ENCODE measurements at places on chromosomes 5 and 9. TPM values are rescaled to one million over a fixed set of nuclear protein-coding genes. Genes with fewer than 3 reads are reported as not detected.

DNA sequence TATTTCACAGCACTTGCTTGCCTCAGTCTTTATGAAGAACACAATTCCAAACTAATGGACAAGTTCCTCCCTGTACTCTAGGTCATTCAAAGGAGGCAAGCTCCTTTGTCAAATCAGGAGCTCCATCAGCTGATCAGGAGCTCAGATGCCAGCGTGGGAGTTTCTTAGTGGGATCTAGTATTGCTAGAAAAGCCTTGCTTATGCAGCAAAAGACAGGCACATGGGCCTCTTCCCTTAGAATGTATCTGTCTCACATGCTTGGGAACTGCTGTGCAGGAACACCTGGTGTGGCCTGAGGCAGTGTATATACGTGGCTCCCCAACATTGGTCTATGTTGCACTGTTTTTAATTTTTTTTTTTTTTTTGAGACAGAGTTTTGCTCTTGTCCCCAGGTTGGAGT, 21.4 kb upstream of the HAVCR1 start:
- no peaks in the 10 kb centered on the region for H3K27me3 ChIP-seq
- H3K27ac ChIP-seq: no peak overlapping the region
- no peak for DNase-seq

DNAH5 gene
- total RNA-seq: 0.18 TPM

- no peak for DNase-seq
- H3K4me1 ChIP-seq: peaks cover 81% of the 10 kb centered on the region
- peaks cover 6% of the 10 kb centered on the region for H3K36me3 ChIP-seq
- H3K27ac ChIP-seq: peak overlapping the region; percentile 94
Measured at GRCh38 chr5:143143973-143144372, 259.5 kb downstream of the NR3C1 start.

GRCh38 chr5:57324181-57324580, 150.3 kb downstream of the GPBP1 start:
- DNase-seq: no peak
- H3K27ac ChIP-seq: no peak overlapping the region
- H3K4me3 ChIP-seq: no peak overlapping the region
- no peaks in the 10 kb centered on the region for H3K27me3 ChIP-seq

PDE8B gene
- total RNA-seq: 0.46 TPM

DNA sequence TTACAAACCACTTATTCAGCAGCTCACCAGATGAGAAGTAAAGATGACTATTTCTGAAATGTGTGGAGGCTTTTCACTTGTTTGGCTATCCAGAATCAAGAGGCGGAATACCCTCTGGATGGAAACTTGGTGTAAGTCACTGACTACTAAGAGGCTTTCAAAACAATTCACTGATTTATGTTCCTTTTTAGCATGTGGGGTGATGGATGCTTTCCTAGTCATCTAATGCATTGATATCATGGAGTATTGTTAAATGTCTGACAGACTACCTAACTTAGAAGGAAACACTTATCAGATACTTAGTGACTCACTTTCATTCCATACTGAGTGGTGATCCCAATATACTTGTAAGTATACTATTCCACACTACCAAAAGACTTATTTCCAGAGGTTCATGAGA, 141.4 kb downstream of the PLK2 start:
- no peak overlapping the region for H3K27ac ChIP-seq
- H3K36me3 ChIP-seq: no peaks in the 10 kb centered on the region
- H3K4me3 ChIP-seq: no peak overlapping the region
- no peak for DNase-seq

- H3K27me3 ChIP-seq: peaks cover 15% of the 10 kb centered on the region
- no peaks in the 10 kb centered on the region for H3K4me1 ChIP-seq
- no peak overlapping the region for H3K27ac ChIP-seq
- no peaks in the 10 kb centered on the region for H3K36me3 ChIP-seq
- H3K4me3 ChIP-seq: no peak overlapping the region
Measured at GRCh38 chr9:126151686-126152134, 174.9 kb upstream of the MVB12B start.

DNA sequence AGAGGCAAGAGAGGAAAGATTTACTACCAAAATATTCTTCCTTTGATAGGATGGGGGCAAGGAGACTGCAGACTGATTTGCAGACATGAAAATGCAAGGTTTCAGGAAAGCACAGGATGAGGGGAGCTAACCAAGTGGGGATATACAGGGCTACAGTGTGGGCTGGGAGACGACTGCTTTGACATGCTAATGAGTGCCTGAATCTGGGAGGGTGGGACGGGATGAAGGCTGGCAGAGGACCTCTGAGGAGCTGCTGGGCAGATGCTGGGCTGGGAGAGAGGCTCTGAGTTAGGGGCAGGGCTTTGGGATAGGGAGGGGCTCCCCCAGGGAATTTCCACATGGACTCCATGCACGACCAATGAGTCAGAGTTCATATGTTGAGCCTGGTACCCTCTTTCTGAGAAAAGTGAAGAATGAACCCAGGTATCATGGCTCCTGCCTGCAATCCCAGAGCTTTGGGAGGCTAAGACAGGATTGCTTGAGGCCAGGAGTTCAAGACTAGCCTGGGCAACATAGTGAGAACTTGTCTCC, 4.9 kb upstream of the CPLX2 start:
- no peaks in the 10 kb centered on the region for H3K36me3 ChIP-seq
- H3K27me3 ChIP-seq: peaks cover under 1% of the 10 kb centered on the region
- DNase-seq: no peak
- H3K4me1 ChIP-seq: no peaks in the 10 kb centered on the region
- no peak overlapping the region for H3K27ac ChIP-seq
- H3K4me3 ChIP-seq: no peak overlapping the region

- no peaks in the 10 kb centered on the region for H3K4me1 ChIP-seq
- DNase-seq: peak; percentile 13
- H3K4me3 ChIP-seq: no peak overlapping the region
- H3K27ac ChIP-seq: no peak overlapping the region
- H3K27me3 ChIP-seq: peaks cover 23% of the 10 kb centered on the region
Measured at GRCh38 chr5:180639741-180640610, 9.4 kb downstream of the FLT4 start.

SLC45A2 gene
- not detected for total RNA-seq

- DNase-seq: no peak
- no peaks in the 10 kb centered on the region for H3K27me3 ChIP-seq
- H3K4me1 ChIP-seq: peaks cover 12% of the 10 kb centered on the region
- H3K4me3 ChIP-seq: peak overlapping the region; percentile 12
- peak overlapping the region; percentile 62 for H3K27ac ChIP-seq
- no peaks in the 10 kb centered on the region for H3K36me3 ChIP-seq
Measured at GRCh38 chr9:16687678-16688369, 182.6 kb downstream of the BNC2 start.

- no peaks in the 10 kb centered on the region for H3K27me3 ChIP-seq
- no peak for DNase-seq
- no peaks in the 10 kb centered on the region for H3K36me3 ChIP-seq
- peak overlapping the region; percentile 94 for H3K27ac ChIP-seq
Measured at GRCh38 chr5:72453246-72453775, 53.9 kb downstream of the ZNF366 start.

- DNase-seq: peak; percentile 80
- H3K27ac ChIP-seq: no peak overlapping the region
- no peak overlapping the region for H3K4me3 ChIP-seq
- H3K4me1 ChIP-seq: peaks cover 2% of the 10 kb centered on the region
Measured at GRCh38 chr9:132169672-132170392, 8.0 kb downstream of the NTNG2 start.

- no peaks in the 10 kb centered on the region for H3K36me3 ChIP-seq
- H3K27me3 ChIP-seq: no peaks in the 10 kb centered on the region
- no peak overlapping the region for H3K27ac ChIP-seq
- no peak overlapping the region for H3K4me3 ChIP-seq
- H3K4me1 ChIP-seq: no peaks in the 10 kb centered on the region
Measured at GRCh38 chr5:79191457-79191856, 44.5 kb upstream of the JMY start.

UNC13B gene
- total RNA-seq: 11.0 TPM

DNA sequence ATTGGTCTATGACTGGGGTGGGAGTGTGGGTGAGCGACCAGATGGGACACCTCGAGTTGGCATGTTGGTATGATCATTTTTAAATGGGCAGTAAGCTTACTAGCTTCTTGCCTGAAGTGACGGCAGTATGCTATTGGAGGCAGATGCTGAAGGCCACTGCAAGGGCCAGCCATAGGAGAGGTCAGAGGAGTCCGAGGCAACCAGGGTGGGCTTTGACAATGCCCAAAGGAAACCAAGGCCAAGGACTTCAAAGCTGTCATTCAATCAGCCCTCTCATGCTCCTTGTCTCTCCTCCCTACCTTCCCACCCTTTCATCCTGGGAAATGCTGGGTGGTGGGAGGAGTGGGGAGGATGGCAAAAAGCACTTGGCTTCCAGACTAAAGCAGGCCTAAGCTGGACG, 57.1 kb upstream of the GLRX start:
- H3K27me3 ChIP-seq: no peaks in the 10 kb centered on the region
- no peaks in the 10 kb centered on the region for H3K36me3 ChIP-seq

RANBP17 gene
- 1.3 TPM for total RNA-seq

DNA sequence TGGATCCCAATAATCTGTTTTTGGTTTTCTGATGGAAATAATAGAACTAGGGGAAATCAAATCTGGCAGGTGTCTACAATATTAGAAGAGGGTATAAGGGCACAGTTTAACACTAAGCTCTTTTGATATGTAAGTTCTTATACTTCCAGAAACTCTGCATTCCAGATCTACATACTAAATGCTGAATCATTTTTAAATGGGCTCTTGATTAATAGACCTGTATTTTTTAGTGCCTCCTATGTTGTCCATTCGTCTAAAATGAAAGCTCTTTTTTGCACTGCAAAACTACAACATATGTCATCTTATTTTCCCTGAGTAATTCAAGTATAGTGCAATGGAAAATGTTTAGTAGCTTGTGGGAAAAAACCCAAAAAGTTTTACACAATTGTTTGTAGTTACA, 44.2 kb downstream of the NR6A1 start:
- no peak overlapping the region for H3K4me3 ChIP-seq
- no peaks in the 10 kb centered on the region for H3K36me3 ChIP-seq
- H3K4me1 ChIP-seq: peaks cover 8% of the 10 kb centered on the region

BARHL1 gene
- total RNA-seq: not detected

GRCh38 chr9:5110867-5111681, 74.4 kb downstream of the INSL6 start:
- H3K36me3 ChIP-seq: peaks cover 21% of the 10 kb centered on the region
- no peak overlapping the region for H3K27ac ChIP-seq
- H3K4me3 ChIP-seq: no peak overlapping the region
- peak; percentile 47 for DNase-seq
- no peaks in the 10 kb centered on the region for H3K4me1 ChIP-seq
- no peaks in the 10 kb centered on the region for H3K27me3 ChIP-seq

TYRP1 gene
- 10.7 TPM for total RNA-seq

GRCh38 chr9:34675869-34676268, 13.4 kb upstream of the CCL27 start:
- H3K27ac ChIP-seq: no peak overlapping the region
- H3K4me3 ChIP-seq: no peak overlapping the region
- no peaks in the 10 kb centered on the region for H3K27me3 ChIP-seq

DNA sequence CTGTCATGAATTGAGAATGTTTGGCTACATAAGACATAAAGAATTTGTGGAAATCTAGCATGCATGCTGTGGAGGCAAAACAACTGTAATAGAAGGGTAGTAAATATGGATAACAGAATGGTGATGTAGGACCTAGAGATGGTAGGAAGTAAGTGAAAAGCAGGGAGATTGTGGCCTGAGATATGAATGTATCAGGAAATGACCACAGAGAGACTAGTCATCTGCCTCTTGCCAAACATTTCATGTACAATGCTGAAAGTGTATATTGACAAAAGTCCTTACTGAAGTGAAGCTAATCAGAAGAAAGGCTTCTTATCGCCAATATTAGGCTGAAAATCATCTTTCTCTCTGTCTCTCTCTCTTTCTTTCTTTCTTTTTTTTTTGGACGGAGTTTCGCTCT, 873.1 kb upstream of the CTNND2 start:
- no peaks in the 10 kb centered on the region for H3K27me3 ChIP-seq
- no peak for DNase-seq

DNA sequence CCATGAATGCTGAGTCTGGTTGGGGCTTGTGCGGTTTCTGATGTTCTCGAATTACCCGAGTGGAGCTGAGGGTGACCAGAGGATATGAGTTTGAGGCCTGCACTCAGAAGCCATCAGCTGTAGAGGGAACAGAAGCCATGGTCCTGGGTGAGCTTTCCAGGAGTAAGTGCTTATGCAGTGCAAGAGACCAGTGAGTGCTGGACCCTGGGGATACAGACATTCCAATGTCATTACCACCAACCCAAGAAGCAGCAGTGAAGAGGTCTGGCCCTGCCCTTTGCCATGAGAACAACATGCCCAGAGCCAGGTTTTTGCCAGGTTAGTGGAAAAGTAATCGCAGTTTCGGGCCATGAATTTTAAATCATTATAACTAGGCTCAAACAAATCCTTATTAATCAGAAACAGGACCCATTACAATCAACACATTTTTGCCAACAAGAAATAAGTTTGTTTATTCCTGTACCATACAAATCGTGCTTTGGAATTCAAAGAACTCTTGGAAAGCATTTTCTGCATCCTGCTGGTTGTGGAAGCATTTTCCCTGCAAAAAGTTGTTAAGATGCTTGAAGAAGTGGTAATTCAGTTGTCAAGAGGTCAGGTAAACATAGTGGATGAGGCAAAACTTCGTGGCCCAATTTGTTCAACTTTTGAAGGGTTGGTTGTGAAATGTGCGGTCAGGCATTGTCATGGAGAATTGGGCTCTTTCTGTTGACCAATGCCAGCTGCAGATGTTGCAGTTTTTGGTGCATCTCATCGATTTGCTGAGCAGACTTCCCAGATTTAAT, 154.6 kb downstream of the SYK start:
- H3K36me3 ChIP-seq: no peaks in the 10 kb centered on the region
- DNase-seq: no peak
- no peak overlapping the region for H3K27ac ChIP-seq
- peaks cover 3% of the 10 kb centered on the region for H3K4me1 ChIP-seq
- no peaks in the 10 kb centered on the region for H3K27me3 ChIP-seq

DNA sequence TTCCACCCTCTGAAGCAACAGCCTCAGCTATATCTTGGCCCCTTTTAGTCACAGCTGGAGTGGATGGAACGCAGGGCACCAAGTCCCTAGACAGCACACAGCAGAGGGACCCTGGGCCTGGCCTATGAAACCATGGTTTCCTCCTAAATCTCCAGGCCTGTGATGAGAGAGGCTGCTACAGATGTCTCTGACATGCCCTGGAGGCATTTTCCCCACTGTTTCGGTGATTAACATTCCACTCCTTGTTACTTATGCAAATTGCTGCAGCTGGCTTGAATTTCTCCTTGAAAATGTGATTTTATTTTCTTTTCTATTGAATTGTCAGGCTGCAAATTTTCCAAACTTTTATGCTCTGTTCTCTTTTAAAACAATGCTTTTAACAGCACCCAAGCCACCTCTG, 384.8 kb downstream of the PRR16 start:
- H3K4me3 ChIP-seq: no peak overlapping the region
- no peaks in the 10 kb centered on the region for H3K4me1 ChIP-seq
- no peak for DNase-seq
- no peaks in the 10 kb centered on the region for H3K36me3 ChIP-seq

- no peak for DNase-seq
- no peak overlapping the region for H3K27ac ChIP-seq
- H3K4me3 ChIP-seq: no peak overlapping the region
- H3K36me3 ChIP-seq: no peaks in the 10 kb centered on the region
- H3K27me3 ChIP-seq: peaks cover 2% of the 10 kb centered on the region
- no peaks in the 10 kb centered on the region for H3K4me1 ChIP-seq
Measured at GRCh38 chr5:50435168-50435567, 5.9 kb downstream of the EMB start.

GRCh38 chr5:137218471-137218870, 280.7 kb downstream of the SPOCK1 start:
- no peak overlapping the region for H3K27ac ChIP-seq
- no peaks in the 10 kb centered on the region for H3K36me3 ChIP-seq
- DNase-seq: no peak
- no peaks in the 10 kb centered on the region for H3K27me3 ChIP-seq
- peaks cover 9% of the 10 kb centered on the region for H3K4me1 ChIP-seq
- no peak overlapping the region for H3K4me3 ChIP-seq

FOXB2 gene
- total RNA-seq: not detected

All from psoas muscle (tissue), 8 donors.